ENCODE measurements at places on chromosomes 1 and 21.
A peak's percentile ranks its signal among the peaks of the same experiment; 100 is the strongest.

DNA sequence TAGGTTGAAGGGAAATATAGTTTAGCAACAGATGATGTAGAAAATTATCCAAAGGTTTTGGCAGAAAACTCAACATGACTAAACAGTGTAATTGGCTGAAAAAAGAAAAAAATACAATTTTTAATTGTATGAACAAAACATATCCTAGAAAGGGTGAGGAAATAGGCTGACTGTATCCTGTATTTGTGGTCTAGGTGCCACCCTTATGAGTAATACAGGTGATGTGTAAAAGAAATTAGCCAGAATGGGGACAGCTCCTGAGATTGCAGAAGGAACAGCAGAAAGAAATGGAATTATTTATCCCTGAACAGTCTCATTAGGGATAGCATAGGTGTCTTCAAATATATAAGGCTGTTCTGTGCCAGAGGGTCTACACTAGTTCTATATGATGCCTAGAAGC lies 24.6 kb downstream of the DNASE2B start:
- no peak for DNase-seq

DNA sequence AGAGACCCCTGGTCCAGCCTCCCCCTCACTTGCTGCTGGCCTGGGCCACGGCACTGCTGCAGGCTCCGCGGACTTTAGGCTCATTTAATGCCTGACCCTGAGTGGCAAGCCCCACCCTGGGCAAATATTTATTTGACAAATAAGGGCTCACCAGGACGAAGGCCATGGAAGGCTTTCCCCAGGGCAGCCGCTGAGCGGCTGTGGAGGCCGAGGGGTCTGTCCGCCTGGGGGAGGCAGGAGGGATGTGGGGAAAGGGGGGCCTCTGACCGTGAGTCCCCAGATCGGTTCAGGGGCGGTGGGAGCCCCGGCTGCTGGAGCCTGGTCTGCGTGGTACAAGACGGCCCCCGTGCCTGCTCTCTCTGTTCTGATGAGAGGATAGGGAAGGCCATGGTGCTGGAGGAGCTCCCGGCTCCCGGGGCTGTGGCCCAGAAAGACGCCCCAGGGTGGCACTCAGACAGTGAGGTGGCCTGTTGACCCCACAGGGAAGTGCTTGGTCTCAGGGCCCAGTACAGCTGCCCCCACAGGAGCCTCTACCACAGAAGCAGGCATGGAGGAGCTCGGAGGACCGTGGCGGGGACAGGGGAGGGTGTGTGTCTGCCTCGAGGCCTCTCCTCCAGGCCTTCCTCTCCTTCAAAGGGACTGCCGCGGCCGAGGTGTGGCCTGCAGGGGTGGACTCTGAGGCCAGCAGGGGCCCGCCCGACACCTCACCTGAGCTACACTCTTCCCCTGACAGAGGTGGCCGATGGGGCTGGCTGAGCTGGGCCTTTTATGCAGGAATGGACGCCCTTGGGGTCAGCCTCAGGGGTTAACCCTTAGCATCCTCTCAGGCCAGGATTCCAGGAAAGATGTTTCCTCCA lies 9.1 kb upstream of the C1orf159 start:
- DNase-seq: no peak

DNA sequence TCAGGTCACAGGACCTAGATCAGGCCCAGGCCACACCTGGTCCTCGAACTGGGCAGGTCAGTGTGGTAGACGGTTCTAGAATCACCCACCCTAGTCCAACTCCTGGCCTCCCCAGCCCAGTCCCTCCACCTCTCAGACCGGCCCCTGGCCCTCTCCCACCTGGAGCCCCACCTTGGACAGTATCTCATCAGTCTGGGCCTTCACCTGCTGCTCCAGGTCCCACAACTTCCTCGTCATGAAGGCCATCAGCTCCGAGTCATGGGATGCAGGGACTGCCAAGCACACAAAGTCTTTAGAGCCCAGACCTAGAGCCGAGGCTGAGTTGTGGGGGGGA lies 8.7 kb downstream of the UBXN11 start:
- no peak for DNase-seq

DNA sequence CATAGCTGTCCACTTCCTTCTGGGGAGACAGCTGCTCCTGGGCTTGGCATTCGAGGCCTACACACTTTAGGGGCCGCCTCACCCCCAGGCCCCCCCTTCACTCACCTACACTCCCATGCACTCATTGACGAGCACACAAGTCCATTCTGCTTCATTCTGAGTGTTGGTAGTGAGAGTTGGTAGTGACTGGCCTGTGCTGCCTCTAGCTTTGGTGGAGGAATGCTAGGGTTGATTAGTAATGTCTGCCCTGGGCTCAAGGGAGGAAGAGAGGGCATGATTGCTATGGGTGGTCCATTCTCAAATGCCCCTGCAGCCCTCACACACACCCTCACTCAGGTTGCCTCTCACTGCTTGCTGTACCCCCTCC lies 30.4 kb downstream of the TRIM11 start:
- no peak for DNase-seq

GRCh38 chr1:121586369-121587229 lies 401.8 kb downstream of the SRGAP2C start:
- DNase-seq: no peak

DNA sequence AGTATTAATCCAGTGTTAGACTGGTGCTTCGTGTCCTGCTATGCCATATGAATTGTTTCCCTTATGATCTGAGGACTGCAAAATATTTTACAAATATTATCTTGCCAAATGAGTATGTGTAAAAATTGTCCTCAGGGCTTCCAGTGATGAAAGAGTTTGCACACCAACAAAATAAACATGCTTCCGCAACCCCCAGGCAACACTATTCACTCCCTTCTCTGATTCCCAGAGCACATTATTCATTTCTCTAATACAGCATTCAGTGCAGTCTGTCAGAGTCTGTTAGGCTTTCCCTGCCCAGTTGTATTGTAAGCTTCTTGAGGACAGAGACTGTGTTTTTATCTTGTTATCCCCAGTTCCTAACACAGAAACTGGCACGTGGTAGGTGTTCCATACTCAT lies 409.9 kb upstream of the C1orf87 start:
- DNase-seq: peak; percentile 47

GRCh38 chr1:108896146-108897145 lies 19.7 kb downstream of the GPSM2 start:
- DNase-seq: no peak

- no peak for DNase-seq
Measured at GRCh38 chr1:227891223-227891954, 56.3 kb downstream of the WNT9A start.

GRCh38 chr1:116092752-116093489 lies 18.3 kb upstream of the MAB21L3 start:
- DNase-seq: no peak

GRCh38 chr1:117645343-117645742 lies 39.5 kb downstream of the TENT5C start:
- DNase-seq: no peak

DNA sequence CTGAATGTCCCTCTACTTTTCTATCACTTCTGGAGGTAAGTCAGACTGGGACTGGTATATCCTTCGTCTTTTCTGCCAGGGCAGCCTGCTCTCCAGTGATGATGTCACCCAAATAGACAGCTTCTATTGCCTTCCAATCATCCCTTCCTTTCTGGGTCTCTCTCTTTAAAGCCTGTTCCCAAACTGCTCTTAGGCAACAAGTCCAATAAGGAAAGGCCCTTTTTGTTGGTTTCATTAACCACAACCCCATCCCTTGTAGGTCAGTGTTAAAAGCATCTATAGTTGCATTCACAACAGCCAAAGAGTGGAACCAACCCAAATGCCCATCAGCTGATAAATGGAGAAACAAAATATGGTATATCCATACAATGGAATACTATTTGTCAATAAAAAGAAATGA lies 114.4 kb downstream of the CNIH3 start:
- DNase-seq: no peak

DNA sequence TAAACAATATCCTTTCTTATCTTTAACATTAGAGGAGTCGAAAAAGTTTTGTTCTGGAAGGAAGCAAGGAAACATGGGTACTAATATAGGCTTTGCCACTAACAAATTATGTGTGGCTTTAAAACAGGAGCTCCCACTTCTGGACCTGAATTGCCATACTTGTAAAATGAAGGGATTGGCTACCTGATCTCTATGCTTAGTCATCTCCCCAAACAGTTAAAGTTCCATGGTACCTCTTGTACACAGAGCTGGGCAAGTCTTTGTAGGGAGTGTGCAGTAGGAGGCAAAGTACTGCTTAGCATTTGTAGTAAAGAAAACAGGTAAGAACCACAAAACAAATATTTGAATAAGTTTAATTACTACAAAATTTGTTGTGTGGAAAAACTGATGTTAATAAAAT lies 81.3 kb downstream of the MAST2 start:
- DNase-seq: no peak

DNA sequence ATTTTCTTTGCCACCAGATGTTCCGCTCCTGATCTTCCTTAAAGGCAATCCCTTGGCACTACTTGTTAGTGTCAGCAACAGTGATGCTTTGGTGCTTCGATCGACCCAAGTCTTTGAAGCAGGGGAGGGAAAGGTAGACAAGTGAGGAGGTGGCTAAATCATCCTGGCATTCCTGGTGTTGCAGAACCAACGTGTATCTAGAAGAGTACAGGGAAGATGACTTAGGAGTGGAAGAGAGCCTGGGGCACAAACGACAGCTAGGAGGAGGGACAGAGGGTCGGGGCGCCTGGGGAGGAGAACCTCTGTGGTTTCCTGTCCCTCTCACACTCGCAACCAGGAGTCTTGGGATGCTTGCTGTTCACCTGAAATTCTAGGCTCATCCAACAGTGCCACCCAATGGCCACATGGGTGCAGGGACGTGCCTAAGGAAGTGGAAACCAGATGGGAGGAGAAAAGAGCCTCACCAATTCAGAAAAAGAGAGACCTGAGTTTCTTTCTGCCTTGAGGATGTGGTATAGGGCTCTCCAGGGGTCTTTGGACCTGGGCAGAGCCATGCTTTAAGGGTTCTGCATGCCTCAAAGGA lies 9.5 kb upstream of the KCNA2 start:
- DNase-seq: peak; percentile 64

DNA sequence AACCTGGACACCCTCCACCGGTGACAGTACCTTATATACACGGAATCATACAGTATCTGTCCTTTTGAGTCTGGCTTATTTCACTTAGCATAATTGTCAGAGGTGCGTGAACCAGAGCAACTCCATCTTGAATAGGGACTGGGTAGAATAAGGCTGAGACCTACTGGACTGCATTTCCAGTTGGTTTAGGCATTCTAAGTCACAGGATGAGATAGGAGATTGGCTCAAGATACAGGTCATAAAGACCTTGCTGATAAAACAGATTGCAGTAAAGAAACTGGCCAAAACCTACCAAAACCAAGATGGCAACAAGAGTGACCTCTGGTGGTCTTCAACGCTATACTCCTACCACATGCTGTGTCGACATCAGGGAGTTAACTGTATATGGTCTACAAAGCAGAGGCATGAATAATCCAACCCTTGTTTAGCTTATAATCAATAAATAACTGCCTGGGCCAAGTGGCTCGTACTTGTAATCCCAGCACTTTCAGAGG lies 1.4 kb upstream of the FDPS start:
- peak; percentile 17 for DNase-seq

- no peak for DNase-seq
Measured at GRCh38 chr1:91545506-91546300, 45.1 kb downstream of the CDC7 start.

DNA sequence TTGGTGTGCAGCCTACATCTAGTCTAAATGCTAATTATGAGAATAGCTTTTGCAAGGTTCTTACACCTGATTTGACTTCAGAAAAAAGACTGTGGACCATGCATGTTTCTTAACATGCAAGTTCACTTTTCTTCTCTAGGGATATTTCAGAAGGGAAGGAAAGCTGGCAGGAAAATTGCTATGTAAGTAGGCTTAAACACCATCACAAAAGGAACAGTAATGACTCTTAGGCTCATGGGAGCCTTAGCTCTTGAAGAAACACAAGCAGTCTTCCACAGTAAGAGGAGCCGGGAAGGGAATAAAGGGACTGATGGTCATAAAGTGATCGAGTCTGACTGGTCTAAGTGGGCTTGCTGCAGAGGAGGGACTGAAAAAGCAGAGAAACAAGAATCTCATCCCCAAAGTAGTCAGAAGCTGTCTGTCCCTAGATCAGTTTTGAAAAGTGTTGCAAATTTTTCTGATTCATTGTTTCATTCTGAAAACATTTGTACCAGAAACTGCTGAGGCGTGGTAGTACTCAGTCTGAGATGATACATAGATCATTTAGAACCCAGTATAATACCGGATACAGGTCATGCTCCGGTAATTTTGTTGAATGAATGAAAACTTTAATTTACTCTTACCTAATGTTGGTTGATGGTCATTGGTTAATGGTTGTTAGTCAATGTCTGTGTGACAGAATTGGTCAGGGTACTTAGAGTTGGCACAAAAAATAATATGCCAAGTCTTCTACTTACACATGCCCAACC lies 40.9 kb downstream of the SMYD2 start:
- DNase-seq: no peak

DNA sequence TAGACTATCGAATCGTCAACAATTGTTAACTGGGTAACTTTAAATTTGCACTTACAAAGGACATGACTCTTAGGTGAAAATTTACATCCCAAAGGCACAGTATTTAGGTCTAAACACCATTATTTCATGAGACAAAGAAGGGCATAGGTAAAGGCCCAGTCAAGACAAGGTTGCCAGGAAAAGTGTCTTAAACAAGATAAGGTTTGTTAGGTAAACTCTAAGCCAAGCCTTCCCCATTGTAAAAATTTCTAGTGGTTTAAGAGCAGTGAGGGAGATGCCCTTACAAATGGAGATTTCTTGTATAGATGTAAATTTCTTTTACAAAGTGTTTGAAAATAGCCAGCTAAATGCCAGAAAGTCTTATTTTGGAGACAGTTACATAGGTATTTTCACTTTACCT lies 36.9 kb upstream of the FNBP1L start:
- DNase-seq: no peak

DNA sequence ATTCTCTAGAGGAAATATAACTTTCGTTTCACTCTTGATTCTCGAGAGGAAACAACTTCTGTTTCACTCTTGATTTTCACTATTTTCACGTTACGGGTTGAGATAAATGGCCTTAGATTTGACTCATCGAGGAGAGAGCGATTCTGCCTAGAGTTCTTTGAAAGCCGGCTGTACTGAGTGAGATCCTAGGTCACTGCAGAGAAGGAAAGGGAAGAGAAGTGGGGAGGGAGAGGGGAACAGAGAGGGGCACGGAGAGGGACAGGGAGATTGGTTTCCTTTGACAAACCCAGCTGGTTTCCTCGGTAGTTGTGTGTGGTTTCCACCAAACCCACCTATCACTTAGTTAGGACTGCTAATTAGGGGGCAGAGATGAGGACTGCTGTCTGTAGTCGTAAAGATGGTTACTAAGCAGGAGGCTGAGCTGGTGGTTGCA lies 21.6 kb upstream of the GPR137B start:
- DNase-seq: no peak

All from NCI-H1930 (cell line).